CD4-positive, alpha-beta T cell treated with Interleukin-21 for 1 hour (primary cell): ENCODE measurements at places on chromosomes 6 and 20.

GRCh38 chr20:50040432-50041245, 57.9 kb downstream of the SNAI1 start:
- DNase-seq: no peak

GRCh38 chr6:49328051-49328744, 134.9 kb downstream of the MMUT start:
- no peak for DNase-seq

DNA sequence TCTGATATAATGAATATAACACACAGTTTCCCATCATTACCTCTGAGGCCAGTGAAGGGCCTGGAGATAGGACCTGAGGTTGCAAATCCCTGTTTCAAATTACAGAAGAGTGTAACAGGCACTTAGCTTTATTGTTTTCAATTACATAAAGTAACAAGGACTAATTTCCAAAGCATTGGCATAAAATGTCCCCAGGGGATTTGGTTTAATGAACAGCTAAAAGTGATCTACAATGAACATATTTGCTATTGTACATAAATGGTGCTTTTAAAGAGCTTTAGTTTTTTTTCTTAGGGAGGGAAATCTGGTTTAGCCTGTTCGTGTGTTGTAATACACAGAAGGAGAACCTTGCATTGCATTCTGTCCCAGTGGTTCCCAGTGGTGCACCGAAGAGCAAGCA, 54.4 kb downstream of the HMGN3 start:
- DNase-seq: no peak

- no peak for DNase-seq
Observed at GRCh38 chr6:11744753-11745152, 33.9 kb downstream of the ADTRP start.

GRCh38 chr6:133240511-133241085, 559 bp upstream of the EYA4 start:
- no peak for DNase-seq

GRCh38 chr20:43238266-43238665, 48.6 kb upstream of the PTPRT start:
- DNase-seq: no peak

GRCh38 chr20:25084626-25085187, 2.8 kb upstream of the VSX1 start:
- peak; percentile 17 for DNase-seq

- DNase-seq: no peak
Observed at GRCh38 chr20:56014151-56014550, 8.8 kb upstream of the CBLN4 start.

- DNase-seq: no peak
Observed at GRCh38 chr20:61953037-61954021, 112.4 kb downstream of the TAF4 start.

GRCh38 chr6:161273274-161273751, 548 bp downstream of the AGPAT4 start:
- peak; percentile 77 for DNase-seq

GRCh38 chr6:47016909-47017308, 25.2 kb downstream of the ADGRF1 start:
- DNase-seq: no peak
